GM12878 (cell line): ENCODE measurements at places on chromosomes 13 and 19. TPM values are rescaled to one million over a fixed set of nuclear protein-coding genes. Genes with fewer than 3 reads are reported as not detected.

The C5AR2 gene
- total RNA-seq = not detected in 2 replicates

DNA sequence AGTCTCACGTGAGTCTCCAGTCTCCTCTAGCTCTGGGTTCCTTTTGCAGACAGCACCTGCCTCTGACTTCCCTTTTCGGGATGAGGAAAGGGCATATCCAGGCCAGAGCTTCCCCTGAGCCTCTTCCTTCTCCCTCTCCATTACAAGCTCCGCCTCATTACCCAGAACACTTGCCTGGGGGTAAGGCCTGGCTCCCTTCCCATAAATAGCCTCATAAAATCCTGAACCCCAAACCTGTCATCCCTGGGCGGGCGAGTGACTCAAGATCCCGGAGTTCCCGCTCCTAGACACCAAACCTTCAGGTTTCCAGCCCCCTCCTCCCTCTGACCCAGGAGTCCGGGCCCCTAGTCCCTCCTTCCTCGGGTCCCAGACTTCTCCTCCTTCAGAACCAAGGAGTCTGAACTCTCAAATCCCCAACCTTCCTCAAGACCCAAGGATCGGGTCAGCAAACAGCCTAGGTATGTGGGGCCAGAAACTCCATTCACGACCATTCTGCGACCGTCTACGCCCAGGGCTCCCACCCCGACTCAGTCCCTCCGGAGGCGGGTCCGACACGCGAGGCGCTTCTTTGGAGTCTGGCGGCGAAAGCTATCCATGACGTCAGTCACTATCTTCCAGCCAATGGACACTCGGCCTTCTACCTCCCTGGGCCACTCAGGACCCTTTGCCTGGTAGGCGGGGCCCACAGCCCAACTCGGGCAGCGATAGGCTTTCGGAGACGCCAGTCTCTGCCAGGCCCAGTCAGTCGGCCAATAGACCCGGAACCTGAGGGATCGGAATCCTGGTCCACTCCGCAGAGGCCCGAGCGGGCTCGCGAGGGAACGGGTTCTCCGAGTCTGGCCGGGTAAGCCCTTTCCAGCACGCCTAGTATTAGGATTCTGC is 6.5 kb upstream of the CNFN start:
- H3K4me3 ChIP-seq = peak overlapping the region; percentile 97
- no peaks in the 10 kb centered on the region for H3K27me3 ChIP-seq
- peaks cover 8% of the 10 kb centered on the region for H3K4me1 ChIP-seq
- no peaks in the 10 kb centered on the region for H3K36me3 ChIP-seq

GRCh38 chr19:12331211-12331941 is 2.1 kb downstream of the ZNF563 start:
- peaks cover 10% of the 10 kb centered on the region for H3K4me1 ChIP-seq
- no peaks in the 10 kb centered on the region for H3K36me3 ChIP-seq
- no peaks in the 10 kb centered on the region for H3K27me3 ChIP-seq

DNA sequence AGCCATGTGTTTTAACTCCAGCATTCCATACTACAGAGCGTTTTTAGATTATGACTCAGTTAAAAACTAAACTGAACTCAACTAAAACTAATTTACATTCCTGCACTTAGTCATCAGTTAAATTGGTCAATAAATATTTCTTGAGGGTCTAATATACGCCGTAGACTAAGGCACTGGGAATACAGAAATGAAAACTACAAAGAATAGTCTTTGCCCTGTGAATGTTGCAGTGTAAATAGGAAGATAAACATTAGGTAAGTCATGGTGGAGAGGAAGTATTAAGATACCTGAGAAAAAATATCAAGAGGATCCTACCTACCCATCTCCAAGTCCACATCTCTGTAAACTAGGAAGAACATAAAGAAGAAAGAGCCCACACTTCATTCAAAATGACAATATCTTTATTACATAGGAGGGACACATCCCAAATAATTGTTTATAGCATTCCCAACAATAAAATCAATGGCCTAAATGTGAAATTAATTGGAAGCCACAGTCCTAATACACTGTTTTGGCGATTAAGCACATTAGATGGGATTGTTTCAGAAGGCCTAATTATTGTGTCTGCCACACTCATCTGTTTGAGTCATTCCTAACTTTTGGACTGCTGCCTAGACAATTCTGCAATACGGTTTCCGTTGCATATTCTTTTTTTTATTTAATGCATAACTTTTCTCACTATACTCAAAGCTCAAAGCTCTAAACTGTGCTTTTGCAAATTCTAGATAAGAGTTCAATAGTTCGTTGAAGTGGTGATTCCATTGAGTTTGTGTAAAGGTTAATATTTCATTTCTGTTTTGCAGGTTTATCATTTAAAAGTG is 52.9 kb downstream of the MBNL2 start:
- H3K36me3 ChIP-seq = no peaks in the 10 kb centered on the region
- H3K4me3 ChIP-seq = no peak overlapping the region
- no peaks in the 10 kb centered on the region for H3K27me3 ChIP-seq
- H3K4me1 ChIP-seq = peaks cover 17% of the 10 kb centered on the region
- H3K27ac ChIP-seq = no peak overlapping the region

- H3K4me3 ChIP-seq = no peak overlapping the region
- no peaks in the 10 kb centered on the region for H3K36me3 ChIP-seq
- H3K27ac ChIP-seq = no peak overlapping the region
- no peaks in the 10 kb centered on the region for H3K4me1 ChIP-seq
Measured at GRCh38 chr13:73593199-73593765, 534.5 kb downstream of the KLF5 start.

DNA sequence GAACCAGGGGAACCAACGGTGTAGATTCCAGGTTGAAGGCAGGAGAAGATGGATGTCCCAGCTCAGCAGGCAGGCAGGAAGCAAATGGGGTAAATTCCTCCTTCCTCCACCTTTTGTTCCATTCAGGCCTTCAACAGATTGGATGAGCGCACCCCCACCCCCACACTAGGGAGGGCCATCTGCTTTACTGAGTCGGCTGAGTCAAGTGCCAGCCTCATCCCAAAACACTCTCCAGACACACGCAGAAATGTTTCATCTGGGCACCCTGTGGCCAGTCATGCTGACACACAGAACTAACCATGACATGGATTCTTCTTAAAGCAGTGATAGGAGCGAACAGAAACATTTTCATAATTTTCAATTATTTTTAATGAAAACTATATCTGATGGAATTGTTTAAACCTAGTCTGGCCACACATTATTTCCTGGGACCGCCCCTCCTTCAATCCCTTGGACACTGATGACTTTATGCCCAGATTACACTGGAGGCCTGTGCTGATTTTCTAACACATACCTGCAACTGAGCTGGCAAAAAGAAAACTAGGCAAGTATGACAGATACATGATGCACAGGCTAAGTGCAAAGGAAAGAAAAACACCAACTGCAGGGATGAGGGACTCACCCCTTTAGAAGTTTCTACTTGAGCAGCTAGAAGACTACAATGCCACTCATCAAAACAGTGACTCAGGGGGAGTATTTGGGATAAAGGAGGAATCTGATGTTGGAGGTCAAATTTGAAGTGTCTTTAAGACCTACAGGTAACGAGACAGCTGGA is 154.2 kb downstream of the TNFRSF19 start:
- H3K36me3 ChIP-seq = peaks cover 5% of the 10 kb centered on the region; the same call in 1 of the 2 replicates
- H3K4me1 ChIP-seq = no peaks in the 10 kb centered on the region
- no peaks in the 10 kb centered on the region for H3K27me3 ChIP-seq
- no peak for DNase-seq
- H3K27ac ChIP-seq = no peak overlapping the region

GRCh38 chr19:3768015-3768747 is 3.8 kb downstream of the RAX2 start:
- peaks cover 3% of the 10 kb centered on the region; the same call in 1 of the 2 replicates for H3K4me1 ChIP-seq
- H3K27ac ChIP-seq = no peak overlapping the region
- no peaks in the 10 kb centered on the region for H3K27me3 ChIP-seq
- DNase-seq = no peak
- H3K36me3 ChIP-seq = no peaks in the 10 kb centered on the region
- H3K4me3 ChIP-seq = no peak overlapping the region

DNA sequence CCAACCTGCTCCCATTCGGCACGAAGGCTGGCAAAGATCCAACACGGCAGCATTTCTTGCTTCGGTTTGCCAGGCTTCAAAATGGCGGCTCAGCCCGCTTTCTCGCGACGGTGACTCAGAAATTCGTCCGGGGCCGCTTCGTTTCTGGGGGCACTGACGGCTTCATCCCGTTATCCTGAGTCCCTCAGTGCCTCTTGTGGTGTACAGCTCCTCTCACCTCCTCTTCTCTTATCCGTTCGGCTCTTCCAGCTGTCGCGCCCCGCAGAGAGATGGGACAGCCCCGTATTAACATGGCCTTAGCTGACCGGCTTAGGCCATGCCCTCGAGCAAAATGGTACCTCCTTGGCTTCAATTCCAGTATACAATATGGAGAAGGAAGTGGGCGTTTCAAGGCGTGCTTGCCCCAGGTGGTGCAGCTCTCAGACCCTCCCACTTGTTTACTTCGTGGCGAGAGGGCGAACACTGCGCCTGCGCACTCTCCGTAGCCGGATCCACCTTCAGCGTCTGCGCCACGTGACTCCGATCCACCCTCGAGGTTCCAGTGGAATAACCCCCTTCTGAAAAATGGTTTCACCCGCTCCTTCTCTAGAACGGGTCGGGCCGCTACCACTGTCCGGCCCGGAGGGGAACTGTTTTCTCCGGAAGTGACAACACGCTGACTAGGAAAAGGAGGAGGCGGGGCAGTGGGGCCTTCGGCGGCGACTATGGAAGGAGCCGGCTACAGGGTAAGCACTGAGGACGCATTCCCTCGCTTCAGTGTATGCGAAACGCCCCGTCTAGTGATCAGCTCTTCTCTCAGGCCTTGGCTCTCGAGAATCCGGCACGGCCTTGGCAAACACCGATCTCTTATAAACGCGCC is at the start of the genes AKT1S1 and TBC1D17:
Gene AKT1S1 (minus strand): TSS at position 336 of the 859 bp plus-strand sequence. CDS start 4,060 bp downstream, outside the sequence.
Gene TBC1D17 (plus strand): TSS at position 683 of the 859 bp plus-strand sequence. CDS start 22 bp downstream, at position 705.
- H3K27ac ChIP-seq = peak within 1 kb of the TSS; percentile 95
- H3K36me3 ChIP-seq = peaks cover 2% of the 10 kb centered on the region
- DNase-seq = peak; percentile 100
- peak within 1 kb of the TSS; percentile 90 for H3K4me3 ChIP-seq
- H3K4me1 ChIP-seq = peaks cover 16% of the 10 kb centered on the region
- H3K27me3 ChIP-seq = no peaks in the 10 kb centered on the region

DNA sequence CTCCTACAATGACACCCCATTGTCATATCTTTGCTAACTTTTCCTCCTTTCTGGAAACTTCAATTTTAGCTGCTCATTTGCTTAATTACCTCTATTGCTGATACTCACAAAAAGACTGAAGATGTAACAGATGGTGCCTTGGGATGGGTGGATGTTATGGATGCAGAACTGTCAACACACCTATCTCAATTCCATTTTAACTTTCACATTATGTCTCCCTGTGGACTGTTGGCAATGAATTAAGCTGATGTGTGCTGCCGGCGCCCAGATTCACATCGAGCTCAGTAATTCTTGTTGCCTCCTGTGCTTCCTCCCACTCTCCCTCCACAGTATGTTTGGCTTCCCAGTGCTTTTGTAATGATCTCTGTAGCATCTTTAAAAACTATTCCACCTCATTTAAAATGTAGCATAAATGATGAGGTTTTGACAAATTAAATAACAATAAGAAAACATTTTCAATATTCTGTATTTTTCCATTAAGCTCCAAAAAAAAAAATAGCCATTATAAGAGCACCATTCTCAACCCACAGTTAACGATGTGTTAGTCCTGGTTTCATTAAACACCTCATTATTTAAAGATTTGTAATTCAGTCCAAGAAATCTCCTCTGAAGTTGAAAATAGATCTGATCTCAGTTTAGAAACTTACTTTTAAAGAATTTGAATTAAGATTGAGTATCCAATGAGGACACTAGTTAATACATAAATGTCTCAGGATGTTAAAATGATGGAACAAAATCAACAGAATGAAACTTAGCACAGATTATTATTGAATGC is 99.9 kb upstream of the FAM216B start:
- H3K4me1 ChIP-seq = no peaks in the 10 kb centered on the region
- no peak overlapping the region for H3K4me3 ChIP-seq
- H3K27me3 ChIP-seq = no peaks in the 10 kb centered on the region
- no peak for DNase-seq
- H3K36me3 ChIP-seq = no peaks in the 10 kb centered on the region
- H3K27ac ChIP-seq = no peak overlapping the region
